IPS DF 6.9 (cell line): ENCODE measurements at places on chromosomes 13 and 19.

DNA sequence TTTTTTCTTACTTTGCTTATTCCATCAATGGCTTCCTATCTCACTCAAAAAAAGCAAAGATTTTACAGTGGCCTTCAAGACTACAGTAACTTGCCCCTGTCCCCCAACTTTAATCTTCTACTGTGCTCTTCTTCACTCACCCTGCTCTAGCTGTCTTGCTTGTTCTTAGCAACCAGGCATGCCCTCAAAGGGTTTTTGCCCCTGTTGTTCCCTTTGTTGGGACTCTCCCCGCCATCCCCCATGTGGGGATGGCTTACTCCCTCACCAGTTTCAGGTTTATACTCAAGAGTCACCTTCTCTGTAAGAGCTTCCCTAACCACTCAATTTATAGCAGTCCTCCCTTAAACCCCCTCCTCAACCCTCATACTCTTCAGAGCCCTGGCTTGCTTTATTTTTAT is 5.4 kb downstream of the MTMR6 start:
- no peak for DNase-seq

DNA sequence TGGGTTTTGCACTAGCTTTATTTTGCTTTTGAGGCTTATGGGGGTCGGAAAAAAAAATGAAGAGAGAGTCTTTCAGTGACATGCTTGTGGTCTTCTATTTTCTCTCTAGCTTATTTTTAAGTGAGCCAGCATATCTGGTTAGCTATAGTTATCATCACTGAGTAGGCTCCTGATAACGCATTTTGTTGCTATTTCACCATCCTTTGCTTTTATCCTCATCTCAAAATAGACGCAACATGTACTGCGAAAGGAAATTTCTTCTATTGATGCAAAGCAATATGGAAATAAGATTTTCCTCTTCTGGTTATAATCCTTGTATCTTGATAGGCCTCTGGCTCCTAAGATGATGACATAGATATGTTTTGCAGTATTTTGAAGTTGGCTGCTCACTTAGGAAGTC is 273.8 kb downstream of the OXGR1 start:
- no peak for DNase-seq

DNA sequence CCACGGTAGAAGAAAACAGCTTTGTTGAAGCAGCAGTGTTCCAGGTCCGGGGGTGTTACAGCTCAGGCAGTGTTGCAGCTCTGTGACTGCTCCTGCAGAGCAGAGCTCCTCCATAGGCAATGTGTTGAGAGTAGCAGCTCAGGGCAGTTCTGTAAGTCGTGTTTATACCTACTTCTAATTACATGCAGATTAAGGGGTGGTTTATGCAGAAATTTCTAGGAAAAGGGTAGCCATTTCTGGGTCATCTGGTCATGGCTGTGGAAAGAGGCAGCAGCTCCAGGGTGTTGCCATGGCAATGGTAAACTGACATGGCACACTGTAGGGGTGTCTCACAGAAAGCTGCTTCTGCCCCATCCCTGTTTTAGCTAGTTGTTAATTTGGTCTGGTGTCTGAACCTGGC is 316.4 kb downstream of the GPC5 start:
- DNase-seq = no peak

GRCh38 chr13:52760077-52760476 is 20.5 kb upstream of the CNMD start:
- no peak for DNase-seq

- no peak for DNase-seq
These were observed 15.4 kb upstream of the CCNP start for GRCh38 chr19:40241809-40242384.

GRCh38 chr13:74930402-74931165 is 551.4 kb downstream of the TBC1D4 start:
- no peak for DNase-seq

GRCh38 chr13:90455823-90456222 is 891.7 kb upstream of the MIR17HG start:
- DNase-seq = no peak

DNA sequence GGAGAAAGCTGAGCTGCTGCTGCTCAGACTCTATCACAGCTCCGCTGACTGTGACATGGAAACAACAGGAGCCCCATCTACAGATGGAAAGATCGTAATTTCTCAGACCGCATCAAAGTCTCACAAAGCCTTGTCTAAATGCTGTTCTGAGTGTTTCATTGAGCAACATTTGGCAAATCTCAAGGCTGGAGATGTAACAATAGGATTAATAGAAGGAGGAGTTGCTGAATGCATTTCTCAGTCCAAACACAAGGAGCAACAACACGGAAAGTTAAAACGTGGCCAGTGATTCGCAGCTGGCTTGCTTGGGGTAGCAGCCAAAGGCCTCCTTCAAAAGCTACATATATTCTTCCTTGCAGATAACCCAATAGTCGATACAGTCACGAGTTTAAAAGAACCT is 55.7 kb downstream of the MRPL57 start:
- no peak for DNase-seq

DNA sequence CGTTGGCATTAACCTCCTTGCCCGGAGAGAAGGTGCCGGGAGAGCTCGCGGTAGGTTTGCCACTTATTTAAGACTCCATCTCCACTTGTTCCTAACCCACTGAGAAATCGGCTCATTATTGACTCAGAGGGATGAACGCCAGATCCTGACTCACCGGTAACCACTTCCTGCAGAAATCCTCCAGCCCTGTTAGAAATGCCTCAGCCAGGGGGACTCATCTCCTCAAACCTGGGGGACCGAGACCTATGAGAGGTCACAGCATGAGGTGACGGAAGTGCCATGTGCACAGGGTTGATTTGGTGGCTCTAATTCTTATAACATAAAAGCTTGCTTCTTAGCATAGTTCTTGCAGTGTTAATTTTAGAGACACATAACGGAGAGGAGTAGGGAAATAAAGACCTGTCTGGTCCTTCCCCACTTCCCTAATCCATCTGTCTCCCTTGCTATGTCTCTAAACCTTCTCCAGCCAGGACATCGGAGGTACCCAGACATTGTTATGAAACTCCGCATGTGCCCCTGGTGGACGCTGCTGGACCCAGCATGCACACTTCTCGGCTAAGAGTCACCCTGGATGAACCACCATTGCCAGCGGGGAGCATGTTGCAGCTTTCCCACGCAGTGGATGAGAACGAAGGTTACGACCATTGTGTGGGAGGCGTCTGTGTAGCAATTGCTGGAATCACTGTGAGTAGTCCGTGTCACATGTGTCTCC is 158.9 kb downstream of the EFNB2 start:
- no peak for DNase-seq

DNA sequence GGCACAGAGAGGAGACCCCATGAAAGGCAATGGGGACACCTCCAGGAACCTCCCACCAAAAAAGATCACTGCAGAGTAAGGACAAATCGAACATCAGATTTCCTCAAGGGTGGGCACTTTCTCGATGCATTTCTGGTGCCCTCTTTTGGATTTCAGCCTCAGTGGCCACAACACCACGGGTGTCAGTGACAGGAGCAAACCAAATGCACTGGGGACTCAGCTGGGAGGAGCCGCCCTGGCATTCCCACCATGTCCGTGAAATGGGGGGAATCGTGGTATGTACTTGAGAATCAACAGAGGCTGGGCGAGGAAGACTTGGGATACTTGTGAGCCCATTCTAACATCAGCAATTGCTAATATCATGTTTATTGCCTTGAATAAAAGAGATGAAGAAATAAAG is 16.3 kb downstream of the FAM187B start:
- no peak for DNase-seq
